SW 1271 (cell line): ENCODE measurements at places on chromosomes 5 and 9.

DNA sequence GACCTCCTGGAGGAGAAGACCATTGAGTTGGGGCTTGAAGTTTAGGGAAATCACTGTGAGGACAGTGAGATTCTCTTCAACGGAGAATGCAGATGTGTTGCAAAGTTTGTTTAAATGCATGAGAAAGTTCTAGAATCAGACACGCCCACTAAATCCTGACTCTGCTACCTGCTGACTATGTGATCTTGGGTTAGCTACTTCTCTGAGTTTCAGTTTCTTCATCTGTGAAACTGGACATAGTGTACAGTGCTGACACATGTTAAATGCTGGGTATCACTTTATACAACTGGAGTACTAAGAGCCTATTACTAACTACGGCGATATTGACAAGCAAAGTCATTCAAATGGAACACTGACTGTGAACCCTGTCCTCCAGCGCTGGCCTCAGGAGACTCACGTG is 255.5 kb downstream of the HSPA4 start:
- DNase-seq: no peak

GRCh38 chr5:36175043-36175442 is 23.1 kb downstream of the SKP2 start:
- no peak for DNase-seq

GRCh38 chr5:102130386-102130785 is 165.7 kb downstream of the SLCO4C1 start:
- DNase-seq: no peak

DNA sequence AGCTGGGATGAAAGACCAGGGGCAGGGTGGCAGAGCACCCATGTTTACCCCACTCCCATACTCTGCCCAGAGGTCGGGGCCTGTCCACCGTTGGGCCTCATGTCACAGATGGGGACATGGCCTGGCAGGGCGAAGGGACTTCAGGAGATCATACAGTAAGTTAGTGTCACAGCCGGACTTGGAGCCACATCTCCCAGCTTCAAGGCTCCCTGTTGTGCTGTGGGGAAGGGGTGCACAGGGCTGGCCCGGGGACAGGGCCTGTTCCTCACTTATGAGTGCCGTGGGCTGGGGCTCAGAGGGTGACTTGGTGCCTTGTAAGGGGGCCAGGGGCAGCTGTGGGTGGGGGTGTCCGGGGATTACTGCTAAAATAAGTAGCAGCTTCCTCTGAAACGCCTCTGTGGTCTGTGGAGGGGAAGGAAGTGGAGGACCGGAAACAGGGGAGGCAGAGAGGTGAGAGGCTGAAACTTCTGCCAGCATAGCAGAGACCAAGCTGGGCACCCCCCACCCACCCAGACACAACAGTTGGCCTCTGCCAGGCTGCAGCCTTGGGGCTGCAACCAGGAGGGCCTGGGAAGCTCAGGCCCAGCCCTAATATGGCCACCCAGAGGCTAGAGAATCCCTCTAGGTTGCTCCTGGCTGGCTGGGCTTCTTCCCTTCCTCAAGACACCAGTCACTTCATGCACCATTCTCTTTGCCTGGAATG is 41.1 kb upstream of the NEK6 start:
- no peak for DNase-seq

DNA sequence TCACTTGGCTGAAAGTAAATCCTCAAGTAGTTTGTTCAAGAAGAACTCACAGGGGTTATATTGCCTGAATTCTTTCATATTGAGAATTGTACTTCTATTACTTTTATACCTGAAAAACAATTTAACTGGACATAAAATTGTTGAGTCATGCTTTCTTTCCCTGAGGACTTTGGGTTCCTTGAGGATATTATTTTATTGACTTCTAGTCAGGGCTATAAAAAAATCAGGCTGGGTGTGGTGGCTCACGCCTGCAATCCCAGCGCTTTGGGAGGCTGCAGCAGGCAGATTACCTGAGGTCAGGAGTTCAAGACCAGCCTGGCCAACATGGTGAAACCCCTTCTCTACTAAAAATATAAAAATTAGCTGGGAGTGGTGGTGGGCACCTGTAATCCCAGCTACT is 17.9 kb upstream of the CDC42SE2 start:
- no peak for DNase-seq

GRCh38 chr5:34574936-34575467 is 81.1 kb upstream of the RAI14 start:
- DNase-seq: no peak

DNA sequence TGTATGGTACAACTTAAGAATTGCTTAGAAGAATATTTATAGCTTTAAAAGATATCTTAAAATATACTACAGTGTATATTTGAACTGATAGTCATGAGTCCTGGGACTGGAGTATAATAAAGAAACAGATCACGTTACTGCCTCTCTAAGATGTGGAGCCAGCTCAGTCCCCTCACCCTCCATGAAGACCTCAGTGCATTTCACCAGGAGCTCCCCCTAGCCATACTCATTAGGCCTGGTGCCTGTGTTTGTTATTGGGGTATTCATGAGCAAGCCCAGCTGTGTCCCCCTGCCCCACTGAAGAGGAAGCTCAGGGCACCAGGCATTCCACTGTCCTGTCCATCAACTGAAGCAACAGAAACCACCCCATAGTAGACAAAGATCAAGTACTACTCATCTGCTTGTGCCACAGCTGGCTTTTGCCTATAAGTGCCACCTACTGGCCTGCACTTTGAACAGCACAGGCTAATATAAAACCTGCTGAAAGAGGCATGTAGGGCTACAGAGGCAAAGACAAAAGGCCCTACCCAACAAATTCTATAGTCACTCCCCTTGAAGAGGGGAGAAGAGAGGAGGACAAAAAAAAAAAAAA is 850.2 kb upstream of the NUDT12 start:
- DNase-seq: peak; percentile 54

DNA sequence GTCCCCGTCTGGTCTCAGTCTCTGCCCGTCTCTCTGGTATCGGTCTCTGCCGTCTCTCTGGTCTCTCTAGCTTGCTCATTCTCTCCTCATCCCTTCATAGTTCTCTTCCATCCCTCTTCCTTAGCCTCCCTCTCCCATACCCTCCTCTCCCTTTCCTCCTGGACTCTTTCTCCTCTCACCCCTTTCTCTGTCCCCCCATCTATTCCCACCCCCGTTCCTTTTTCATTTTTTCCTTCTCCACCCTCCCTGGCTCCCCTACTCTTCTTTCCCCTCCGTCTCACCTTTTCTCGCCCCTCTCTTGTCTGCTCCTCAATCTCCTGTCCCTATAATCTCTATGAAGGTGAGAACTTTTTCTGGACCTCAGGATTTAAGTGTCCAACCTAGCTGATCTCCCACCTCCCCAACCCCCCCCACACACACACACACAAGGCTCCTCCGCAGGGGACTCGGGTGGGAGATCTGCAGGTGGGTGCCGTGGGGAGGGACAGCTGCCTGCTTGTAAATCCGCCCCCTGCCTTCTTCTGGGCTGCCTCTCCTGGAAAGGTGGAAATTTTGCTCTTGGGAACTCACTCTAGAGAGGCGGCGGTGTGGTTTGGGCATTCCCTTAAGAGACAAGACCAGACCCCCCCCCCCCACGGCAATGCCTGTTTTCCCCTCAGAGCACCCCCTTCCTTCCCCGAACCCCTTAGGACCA is 953 bp downstream of the UBE2QL1 start:
- no peak for DNase-seq

GRCh38 chr5:140042643-140043507 is at the start of gene NRG2:
Gene NRG2 (minus strand): TSS chr5:140043299.
- DNase-seq: peak; percentile 90

DNA sequence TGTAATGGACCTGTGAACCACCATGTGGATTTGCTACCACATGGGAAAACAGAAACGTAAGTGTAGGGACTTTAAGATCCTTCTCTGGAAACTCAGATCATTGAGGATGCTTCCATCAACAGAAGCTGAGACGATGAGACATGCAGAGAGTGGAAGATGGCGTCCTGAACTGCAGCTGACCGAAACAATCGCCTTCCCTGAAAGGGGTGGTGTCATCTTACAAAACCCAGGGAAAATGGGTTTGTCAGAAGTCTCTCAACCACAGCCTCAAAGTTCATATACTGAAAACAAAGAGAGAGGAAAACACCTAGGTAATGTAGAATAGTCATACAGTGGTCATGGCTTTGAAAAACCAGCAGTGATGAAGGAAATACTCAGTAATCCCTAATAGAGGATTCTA is 6.6 kb upstream of the PTPN3 start:
- no peak for DNase-seq

DNA sequence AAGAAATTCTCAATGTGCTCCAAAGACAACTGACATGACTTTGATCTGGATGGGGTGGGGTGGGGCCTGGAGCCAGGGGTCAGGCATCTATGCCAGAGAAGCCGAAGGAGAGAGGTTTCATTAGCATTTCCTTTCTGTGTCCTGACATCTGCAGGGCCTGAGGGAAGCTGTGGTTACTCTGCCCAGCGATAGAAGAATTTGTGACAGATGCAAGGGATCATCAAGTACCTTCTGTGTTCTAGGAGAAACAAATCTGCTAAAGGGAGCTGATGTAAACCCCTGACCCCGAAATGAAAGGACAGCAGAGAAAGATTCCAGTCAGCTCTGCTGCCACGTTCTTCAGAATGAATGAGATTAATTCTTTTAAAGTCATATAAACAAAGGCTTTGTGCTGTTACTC is 335.7 kb downstream of the PRELID2 start:
- no peak for DNase-seq

GRCh38 chr5:43073597-43074546 is 33.8 kb upstream of the ANXA2R start:
- no peak for DNase-seq

- no peak for DNase-seq
These were observed 91.4 kb downstream of the ANGPTL2 start for GRCh38 chr9:127030814-127031740.

DNA sequence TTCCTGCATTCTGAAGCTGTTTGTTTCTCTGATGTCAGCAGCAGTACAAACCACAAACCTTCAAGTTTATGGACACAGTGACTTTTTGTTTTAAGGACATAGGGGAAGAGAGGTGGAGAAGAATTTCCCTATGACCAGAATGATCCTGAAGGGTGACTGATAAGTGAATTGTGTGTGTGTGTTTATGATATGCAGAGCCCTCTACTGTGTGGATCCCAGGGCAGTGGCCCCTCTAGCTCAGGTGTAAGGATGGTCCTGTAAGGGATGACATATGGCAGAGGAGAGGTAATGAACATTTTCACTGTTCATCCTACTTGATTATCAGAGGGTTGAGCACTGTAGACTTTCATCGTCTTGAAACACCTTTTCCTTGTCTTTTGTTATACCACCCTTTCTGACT is 30.6 kb upstream of the TMED7 start:
- no peak for DNase-seq

DNA sequence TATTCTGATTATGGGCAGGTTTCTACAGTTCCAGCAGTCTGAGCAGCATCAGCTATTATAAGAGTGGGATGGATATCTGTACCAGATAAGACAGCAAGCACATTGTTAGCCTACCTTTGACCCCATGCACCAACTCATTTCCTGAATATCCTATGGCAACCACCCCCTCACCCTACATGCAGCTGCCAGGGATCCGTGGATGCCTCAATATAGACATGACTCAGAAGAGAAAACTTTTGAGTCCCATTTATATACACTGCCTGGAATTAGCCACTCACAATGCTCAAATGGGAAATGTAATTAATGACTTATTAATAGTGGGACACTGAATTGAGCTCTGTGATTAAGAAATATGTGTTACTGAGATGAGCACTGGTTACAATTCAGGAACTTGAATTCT is 124.4 kb downstream of the SSBP2 start:
- DNase-seq: peak; percentile 86

GRCh38 chr9:5626727-5627634 is 1.9 kb upstream of the RIC1 start:
- DNase-seq: no peak

GRCh38 chr5:93249651-93250289 is 331.2 kb downstream of the NR2F1-AS1 start:
- no peak for DNase-seq

DNA sequence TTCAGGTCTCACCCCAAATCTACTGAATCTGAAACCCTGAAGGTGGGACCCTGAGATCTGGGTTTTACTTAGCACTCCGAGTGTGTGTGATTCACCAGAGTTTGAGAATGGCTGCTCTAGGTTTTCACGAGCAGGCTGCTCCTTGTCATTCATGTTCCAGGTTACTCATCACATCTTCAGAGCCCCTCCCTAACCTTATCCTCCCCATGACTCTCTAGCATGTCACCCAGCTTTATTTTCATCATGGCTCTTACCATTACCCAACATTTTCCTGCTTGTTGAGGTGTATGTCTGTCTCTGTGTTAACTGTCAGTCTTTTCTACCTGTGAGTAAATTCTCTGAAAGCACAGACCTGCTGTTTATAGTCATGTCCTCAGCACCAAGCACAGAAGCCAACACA is 319.2 kb downstream of the NSG2 start:
- DNase-seq: no peak

DNA sequence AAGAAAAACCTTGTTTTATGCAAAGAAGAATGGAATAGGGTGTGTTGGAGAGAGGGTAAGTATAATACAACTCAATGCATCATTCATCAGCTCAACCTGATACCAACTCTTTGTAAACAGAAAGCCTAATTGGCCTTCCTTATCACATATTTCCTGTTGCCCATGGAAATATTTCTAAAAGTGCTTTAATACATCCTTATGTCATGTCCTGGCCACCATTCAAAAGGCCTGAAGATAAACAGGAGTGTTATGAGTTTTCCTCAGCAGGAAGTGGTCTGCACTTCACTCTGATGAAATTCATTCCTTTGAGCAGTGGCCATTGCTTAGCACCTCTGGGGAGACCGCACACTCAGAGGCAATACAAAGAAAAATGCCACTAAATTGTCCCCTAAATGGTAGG is 511.2 kb downstream of the SEMA5A start:
- peak; percentile 36 for DNase-seq

GRCh38 chr5:155064580-155064979 is 51.0 kb downstream of the KIF4B start:
- no peak for DNase-seq

DNA sequence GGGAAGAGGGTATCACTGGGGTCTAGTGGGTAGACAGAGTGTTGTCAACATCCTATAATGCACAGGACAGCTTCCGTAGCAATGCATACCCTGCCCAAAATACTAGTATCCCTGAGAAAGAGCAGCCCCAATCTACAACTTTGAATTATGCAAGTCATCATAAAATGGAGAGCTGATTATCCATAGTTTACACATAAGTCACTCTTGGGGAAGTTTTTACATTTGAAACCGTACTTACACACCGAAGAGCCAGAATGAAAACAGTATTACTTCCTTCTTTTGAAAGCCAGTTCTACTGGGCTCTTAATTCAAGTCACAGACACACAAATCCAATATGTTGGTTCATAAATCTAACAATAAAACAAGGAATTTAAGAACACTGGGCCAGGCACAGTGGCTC is 21.6 kb downstream of the RNF145 start:
- no peak for DNase-seq

GRCh38 chr5:14452685-14453454 is 128.7 kb upstream of the OTULINL start:
- no peak for DNase-seq

GRCh38 chr5:132830436-132831094 is at the start of gene SHROOM1:
Gene SHROOM1 (minus strand): TSS chr5:132830647. CDS start chr5:132826140, 4,507 bp downstream.
- DNase-seq: peak; percentile 55
